Smooth muscle cell of the brain vasculature (primary cell): ENCODE measurements at places on chromosomes 5 and 9.

DNA sequence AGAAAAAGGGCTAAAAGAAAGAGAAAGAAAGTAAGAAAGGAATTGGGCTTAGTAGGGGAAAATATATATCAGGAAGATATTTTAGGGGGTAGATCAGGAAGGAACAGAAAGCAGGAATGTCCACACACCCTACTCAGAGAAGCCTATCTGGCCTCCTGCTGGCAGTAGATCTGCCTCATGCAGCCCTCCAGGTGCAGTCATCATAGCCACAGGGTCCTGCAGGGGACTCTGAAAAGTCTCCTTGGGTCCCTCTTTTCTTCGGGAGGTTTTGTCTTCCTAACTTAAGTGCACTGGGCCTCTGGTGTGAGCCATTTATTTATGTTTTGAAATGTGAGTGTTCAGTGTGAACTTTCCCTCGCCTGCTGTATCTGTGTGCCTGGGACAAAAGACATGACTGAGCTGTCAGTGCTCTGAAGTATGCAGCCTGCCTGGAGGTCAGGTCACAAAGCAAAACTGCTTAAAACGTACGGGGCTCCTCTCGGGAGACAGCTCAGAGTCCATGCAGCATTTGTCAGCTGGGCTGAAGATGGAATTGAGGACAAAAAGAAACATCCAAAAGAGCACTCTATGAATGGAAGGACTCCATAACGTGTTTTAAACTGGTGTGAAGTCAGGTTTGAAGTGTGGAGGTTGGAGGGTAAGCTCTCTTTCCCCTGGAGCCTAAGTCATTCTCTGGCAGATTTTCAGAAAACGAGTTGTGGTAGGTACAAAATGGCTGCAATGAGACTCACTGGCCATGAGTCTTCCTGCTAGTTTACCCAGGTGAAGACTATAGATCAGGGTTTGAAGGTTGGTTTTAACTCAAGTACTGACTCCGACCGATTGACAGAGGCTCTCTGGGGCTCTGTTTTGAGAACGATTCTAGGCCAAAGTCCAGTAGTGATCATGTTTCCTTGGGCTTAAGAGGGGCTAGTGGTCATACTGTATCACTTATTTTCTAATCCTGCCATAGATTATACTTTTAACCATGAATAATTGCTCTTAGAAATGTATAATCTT is 151.8 kb upstream of the GDNF start:
- no peak for DNase-seq

DNA sequence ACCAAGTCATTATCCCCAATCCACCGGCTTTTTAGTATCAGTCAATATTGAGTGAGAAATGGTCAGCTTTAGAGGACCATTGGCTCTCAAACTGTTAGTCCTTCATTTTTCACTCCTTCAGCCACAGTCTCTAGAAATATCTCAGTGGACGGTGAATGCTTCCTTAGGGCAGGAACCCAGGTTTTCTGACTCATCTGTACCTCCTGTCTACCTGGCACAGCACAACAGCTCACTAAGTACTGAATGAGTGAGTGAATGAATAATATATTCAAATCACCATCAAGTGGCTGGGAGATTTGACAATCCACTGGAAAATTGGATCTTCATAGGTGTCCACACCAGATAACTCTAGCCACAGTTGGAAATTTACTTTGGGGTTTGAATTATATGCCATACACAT is 609.5 kb upstream of the CLINT1 start:
- DNase-seq = no peak

- DNase-seq = no peak
Measured at GRCh38 chr9:89515416-89515815, 17.5 kb upstream of the SEMA4D start.

DNA sequence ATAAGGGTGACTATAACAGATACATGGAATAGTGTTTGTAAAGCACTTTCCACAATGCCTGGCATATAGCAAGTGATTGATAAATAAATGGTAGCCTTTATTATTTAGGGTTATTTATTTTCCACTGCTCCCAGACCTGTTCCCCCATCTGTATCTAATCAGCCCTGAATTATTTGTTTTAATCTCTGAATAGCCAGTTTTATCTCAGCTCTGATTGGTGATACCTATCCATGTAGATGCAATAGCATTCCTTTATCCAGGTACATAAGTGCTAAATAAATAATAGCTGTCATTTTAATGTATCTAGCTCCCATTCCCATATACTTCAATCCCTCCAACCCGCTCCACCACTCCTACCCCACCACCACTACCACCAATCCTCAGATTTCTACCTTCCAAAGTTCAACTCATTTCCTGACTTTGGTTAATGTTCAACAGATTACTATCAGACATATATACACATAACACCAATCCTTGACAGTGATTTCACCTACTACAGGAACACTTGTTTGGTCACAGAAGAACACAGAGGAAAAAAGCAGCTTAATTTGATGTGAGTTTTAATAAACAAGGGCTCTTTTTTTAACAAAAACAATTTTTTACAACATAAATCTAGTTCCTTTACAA is 14.0 kb downstream of the PRKAA1 start:
- DNase-seq = no peak

GRCh38 chr5:170720179-170720578 is 63.3 kb upstream of the GABRP start:
- no peak for DNase-seq

DNA sequence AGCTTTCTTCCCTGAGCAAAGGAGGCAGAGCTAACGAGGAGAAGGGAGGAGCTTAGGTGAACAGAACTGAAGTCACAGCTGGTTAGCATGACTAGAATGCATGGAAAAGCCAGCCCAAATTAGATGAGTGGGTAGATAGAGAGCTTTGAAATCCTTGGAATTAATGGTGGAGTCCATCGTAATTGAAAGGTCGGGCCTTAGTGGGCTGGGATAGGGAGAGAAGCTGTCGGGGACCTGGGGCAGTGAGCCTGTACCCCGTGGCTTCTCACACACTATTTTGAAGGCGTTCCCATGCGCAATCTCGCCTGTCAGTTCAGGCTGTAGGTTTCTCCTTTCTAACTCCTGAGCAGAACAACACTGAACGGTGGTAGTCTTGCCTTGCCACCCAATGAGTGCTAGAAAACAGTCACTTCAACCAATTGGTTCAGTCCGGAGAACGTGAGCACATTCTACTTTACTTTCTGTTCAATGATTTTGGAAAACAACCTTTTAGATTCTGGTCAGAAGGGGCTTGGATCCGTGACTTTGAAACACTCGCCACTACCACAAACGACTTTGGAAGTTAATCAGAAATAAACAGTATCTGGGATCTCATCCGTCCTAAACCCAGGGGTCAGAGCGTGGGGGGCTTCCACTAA is 655 bp upstream of the RAI14 start:
- no peak for DNase-seq

DNA sequence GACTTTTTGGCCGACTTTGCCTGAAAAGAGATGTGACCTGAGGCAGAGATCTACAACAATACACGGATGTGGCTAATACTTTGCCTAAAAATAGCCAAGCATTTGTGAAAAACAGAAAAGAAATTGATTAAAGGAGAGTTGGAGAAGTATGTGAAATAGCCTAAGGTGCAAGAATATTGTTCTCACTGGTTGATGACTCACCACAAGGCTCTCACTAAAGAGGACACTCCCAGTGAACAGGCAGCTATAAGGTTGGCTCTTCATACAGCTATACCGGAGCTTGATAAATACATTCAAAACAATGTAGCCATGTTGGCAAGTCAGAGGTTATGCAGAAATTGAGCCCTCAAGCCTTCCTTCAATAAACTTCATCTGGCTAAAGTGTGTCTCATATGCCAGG is 317.2 kb upstream of the GRAMD2B start:
- DNase-seq = no peak

DNA sequence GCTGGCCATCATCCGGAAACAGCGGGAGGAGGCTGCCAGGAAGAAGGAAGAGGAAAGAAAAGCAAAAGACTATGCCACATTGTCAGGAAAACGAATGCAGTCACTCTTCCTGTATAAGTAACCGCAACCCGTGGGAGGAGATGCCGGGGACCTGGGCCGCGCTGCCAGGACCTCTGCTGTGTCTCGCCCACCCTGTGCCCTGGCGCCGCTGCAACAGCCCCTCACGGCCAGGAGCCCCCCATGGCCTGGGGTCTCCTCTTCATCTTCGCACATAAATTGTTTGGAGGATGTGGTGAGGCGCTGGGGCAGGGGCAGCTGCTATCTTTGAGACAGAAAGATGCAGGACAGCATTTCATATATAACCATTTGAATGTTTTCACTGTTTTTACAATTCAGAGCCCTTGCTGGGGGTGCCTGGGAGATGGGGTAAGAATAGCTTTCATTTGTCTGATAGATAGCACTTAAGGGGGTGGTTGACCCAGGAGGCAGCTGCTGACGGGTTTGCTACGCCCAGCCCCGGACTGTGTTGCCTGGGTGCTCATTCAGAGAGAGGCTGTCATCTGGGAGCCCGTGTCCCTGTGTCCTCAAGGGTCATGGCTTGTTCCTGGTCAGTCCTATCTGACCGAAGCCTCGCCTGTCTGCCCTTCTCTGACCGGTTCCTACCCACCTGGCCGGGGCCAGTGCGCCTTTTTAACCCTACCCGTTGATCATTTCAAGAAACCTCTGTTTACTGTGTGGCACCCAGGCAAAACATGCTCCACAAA is 1067.7 kb upstream of the COX7C start:
- no peak for DNase-seq

GRCh38 chr9:96158909-96159575 is 142.9 kb downstream of the HSD17B3 start:
- no peak for DNase-seq
